NCI-H2081 (cell line): ENCODE measurements at places on chromosomes 2 and 18.

DNA sequence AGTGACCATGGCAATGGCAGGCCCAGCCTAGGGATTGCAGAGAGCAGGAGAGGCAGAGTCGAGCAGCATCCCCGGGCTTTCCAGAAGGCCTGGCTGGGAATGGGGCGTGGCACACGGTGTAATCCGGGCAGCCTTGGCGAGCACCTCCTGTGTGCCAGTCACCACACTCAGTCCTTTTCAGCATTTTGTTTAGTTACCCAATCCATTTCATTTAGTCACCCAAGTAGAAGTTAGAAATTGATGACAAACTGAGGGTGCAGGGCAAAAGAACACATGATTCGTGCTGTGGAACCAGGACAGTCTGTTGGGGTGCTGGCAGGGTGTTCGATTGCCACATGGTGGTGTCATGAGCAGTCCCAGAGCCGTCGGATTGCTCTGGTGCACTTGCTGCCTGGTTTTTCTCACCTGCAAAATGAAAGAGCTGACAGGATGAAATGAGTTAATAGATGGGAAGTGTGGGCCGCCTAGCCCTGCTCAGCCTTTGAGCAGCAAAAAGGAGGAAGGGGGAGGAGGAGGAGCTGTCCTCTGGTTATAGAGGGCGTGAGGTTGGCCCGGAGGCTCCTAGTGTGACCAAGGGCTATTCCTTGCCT, 299.4 kb downstream of the AGAP1 start:
- DNase-seq = no peak

GRCh38 chr2:70043252-70043875, 43.9 kb upstream of the PCBP1 start:
- DNase-seq = no peak

DNA sequence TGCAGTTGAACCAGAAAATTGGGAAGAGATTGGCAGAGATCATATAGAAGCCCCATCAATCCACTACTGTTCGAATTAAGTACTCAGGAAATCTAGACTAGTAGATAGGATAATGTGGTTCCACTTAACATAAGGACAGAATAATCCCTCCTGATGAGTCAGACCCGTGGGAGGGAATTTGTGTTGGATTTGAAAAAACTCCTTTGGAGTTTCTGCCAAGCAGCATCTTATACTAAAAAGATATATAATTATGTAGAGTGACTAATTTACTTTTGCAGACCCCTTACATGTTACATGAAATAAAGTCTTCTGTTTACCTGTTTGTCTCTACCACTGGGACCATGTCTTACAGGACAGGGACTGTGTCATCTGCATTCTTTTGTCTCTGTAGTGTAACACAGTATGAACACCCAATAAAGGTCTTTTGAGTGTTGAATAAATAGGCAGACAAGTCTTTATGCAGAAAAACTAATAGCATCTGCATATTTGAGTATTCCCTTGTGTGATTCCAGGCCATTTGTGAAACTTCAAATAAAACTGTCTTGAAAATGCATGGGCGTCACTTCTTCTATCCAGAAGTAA, 122.6 kb upstream of the DNAJC10 start:
- DNase-seq = no peak

- no peak for DNase-seq
Observed at GRCh38 chr18:58780045-58780444, 84.6 kb upstream of the ZNF532 start.

GRCh38 chr2:99256677-99257076, 1.2 kb upstream of the LYG2 start:
- DNase-seq = no peak

- no peak for DNase-seq
Observed at GRCh38 chr2:211868996-211869533, 669.5 kb downstream of the ERBB4 start.

DNA sequence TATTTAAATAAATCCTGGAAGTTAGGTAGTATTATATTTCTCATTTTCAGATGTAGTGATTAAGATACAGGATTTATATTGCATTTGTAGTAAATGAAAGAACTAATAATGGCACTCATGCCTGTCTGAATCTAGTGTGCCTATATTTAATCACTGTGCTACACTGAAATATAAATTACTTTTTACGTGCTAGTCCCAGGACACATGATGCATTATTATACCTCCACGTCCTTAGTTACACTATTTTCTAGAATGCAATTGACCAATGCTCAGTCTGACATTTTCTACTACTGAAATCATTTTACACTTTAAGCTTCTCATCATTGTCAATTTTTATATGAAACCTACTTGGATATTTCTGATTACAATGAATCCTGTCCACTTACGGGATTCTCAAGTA, 80.9 kb upstream of the TMEFF2 start:
- no peak for DNase-seq

- no peak for DNase-seq
Observed at GRCh38 chr18:35331367-35332087, 12.7 kb downstream of the ZNF24 start.

- no peak for DNase-seq
Observed at GRCh38 chr2:72895759-72896281, 8.6 kb downstream of the SPR start.

- peak; percentile 27 for DNase-seq
Observed at GRCh38 chr2:176174824-176175708, 13.4 kb upstream of the HOXD1 start.

DNA sequence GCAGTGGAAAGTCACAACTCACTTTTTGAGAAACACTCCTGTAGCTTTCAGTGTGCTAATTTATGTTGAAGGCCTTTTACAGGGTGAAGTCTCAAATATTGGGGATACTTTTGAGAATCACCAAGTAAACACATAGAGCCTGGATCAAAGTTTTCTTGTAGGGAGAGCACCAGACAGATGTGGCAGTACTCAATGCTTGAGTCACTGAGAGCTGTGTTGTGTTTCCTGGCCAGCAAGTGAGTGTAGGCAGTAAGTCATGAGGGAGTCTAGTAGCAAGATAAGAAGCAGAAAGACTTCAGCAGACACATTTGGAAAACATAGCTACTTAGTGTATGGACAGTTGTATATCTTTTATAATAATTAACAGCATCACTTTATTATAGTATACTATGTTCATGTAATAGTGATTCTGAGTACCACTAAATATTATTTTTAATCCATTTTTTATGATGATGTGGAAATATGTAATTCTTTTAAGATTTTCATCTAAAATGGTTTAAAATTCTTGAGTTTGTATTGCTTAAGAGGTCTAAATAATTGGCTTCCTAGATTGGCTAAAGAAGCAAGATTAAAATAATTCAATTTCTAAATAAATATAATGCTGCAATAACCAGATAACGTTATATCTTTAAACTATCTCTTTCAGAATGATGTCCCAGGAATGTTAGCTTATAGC, 12.8 kb downstream of the PSMD1 start:
- DNase-seq = no peak

- DNase-seq = peak; percentile 55
Observed at GRCh38 chr2:24793761-24794435, 673 bp downstream of the CENPO start.
